DMS79 (cell line): ENCODE measurements at places on chromosomes 5 and 9.
A peak's percentile ranks its signal among the peaks of the same experiment; 100 is the strongest.

GRCh38 chr9:86519066-86519615, 164.9 kb upstream of the TUT7 start:
- no peak for DNase-seq

GRCh38 chr9:136363106-136363948, at the start of gene DNLZ:
TSS of gene DNLZ (minus strand) at chr9:136363744. CDS start at chr9:136363714, 30 bp downstream.
- DNase-seq: peak; percentile 78

GRCh38 chr5:156942064-156942463, 21.0 kb downstream of the TIMD4 start:
- DNase-seq: no peak

- no peak for DNase-seq
These were observed 48.5 kb downstream of the RFX3 start for GRCh38 chr9:3477236-3477834.

DNA sequence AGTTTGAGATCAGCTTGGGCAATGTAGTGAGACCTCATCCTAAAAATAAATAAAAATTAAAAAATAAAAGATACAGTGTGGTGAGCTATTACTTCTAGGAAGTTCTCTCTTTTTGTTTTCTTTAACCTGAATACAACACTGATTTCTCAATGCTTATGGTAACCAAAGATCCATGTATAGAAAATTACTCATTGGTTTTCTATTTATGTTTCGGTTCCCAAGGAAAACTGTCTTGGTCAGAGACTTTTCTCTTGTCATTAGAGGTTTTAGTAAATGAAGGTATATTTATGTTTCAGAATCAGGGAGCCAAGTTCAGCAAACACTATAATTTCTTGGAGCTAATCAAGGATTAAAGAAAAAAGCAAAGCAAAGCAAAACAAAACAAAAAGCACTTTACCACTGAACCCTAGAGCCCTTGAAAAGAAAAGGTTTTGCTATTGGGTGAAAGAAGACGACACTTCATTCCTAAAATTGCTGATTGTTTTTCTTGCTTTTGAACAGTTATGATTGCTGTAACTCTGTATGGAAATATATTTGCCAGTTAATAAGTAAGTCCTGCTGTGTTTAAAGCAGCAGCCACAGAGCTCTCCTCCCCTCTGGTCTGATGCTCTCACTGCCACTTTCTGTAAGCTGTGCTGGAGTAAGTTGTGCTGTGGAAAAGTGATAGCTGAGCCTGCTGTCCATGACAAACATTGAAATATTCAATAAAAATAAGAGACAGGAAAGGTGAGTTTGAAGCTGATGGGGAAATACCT, 298.2 kb downstream of the CD180 start:
- DNase-seq: no peak

DNA sequence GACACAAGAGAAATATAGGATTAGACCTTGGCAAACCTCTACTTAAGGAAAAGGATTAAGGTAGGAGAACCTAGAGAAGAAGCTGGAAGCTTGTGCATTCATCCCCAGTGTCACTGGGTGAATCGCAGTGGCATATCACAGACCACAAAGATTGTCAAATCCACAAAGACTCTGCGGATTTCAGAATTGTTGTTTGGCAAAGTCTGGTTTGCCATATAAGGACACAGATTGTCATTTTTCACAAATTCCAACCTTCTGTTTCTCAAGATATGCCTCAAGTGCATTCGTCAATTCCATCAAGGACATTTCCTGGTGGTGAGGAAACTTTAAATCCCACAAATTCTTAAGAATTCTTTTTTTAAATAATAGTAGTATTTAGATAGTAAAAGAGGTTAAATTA, 395.1 kb upstream of the PAPPA start:
- DNase-seq: no peak

- no peak for DNase-seq
These were observed 301.0 kb downstream of the DOCK8 start for GRCh38 chr9:515665-516064.

GRCh38 chr5:148035676-148036075, 28.1 kb upstream of the SPINK5 start:
- no peak for DNase-seq

DNA sequence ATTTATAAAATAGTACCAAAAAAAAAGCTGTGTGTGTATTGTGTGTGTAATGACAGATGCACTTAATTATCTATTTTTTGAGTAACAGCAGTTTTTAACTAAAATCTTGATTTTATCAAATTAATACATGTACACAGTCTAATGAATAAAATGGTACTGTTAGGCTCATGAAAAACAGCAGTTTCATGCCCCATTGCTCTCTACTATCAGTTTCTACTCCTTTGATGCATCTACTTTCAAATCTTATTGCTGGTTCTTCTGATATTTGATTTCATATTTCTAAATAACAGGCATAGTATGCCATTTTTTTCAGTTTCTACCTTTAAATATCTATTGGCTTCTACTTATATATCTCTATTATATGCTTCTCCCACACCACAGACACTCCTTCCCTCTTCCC, 117.4 kb downstream of the CCDC171 start:
- DNase-seq: no peak

GRCh38 chr5:79923431-79923830, 67.6 kb downstream of the MTX3 start:
- DNase-seq: no peak

DNA sequence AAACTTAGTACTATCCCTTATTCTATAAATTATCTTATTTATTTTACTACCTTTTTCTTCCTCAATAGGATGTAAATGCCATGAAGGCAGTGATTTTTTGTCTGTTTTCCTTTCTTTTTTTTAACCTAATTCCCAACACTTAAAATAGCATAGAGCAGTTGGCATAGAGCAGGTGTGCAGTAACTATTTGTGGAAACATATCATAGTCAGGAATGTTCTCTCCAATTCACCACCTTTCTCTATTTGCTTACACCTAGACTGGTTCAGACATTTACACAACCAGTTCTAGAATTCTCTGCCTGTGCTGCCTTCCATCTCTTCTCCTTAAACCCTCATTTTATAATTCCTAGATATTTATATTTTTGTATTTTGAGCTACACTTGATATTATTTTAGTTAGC, 49.6 kb downstream of the IL31RA start:
- no peak for DNase-seq

GRCh38 chr5:107951309-107951708, 280.6 kb upstream of the EFNA5 start:
- DNase-seq: peak; percentile 11

- no peak for DNase-seq
These were observed 53.8 kb upstream of the KLF9 start for GRCh38 chr9:70468291-70468690.

- DNase-seq: peak; percentile 60
These were observed 3.1 kb upstream of the DBH start for GRCh38 chr9:133632806-133633680.

DNA sequence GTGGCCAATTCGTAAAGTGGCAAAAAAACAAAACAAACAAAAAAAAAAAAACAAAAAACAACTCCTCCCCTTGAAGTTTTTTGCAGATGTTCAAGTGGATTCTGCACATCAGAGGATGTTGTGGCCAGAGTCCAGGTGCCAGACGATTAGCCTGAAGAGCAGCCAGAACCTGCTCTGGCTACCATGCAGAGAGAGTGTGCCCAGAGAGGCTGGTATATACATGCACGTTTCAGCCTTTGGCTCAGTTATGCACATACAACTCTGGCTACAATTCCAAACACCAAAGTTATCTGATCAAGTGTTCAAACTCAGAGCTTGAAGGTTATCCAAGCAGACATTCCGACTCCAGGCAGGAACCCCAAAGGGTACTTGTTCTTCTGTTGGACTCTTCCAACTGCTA, 34.7 kb downstream of the GGTA1 start:
- DNase-seq: no peak

GRCh38 chr5:123810253-123810652, 298.3 kb downstream of the CSNK1G3 start:
- no peak for DNase-seq

DNA sequence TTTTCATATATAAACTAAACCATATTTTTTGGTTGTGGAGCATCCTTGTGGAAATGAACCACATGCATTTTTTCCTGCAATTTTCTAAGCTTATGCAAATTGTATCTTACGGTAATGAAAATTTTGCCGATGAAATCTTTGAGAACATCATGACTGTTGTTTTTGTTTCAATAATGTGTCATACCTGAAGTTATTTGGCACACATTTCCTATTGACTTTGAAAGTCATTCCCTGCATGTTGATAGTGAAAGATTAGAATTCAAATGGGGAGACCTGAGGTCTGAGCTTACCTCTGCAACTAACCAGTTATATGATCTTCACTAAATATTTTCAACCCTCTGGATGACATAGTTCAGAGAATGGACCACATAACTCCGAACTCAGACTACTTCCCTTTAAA, 88.5 kb downstream of the PRR16 start:
- DNase-seq: no peak

GRCh38 chr9:137078701-137079400, 1.5 kb downstream of the UAP1L1 start:
- no peak for DNase-seq

GRCh38 chr9:26949637-26950069, 2.6 kb upstream of the PLAA start:
- DNase-seq: no peak

DNA sequence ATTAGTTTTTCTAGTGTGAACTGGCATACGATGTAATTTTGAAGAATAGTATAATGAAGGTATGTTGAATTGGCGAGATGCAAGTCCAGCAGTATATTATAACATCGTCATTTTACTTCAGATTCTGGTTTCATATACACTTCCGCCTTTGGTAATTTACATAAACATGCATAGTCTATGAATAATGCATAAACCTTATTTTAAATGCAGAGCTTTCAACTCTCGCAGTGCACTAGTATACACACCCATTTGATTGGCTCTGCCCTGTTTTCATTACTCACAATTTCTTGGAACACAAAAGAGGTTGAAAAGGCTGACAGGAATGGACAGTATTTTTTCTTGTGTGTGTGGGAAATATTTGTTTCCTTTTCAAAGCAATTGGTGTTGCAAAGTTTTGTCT, 128.9 kb upstream of the CCNH start:
- DNase-seq: no peak

GRCh38 chr5:39426051-39426745, 1.4 kb upstream of the DAB2 start:
- DNase-seq: no peak

- DNase-seq: no peak
These were observed 178.4 kb downstream of the GOLPH3 start for GRCh38 chr5:31995714-31996113.
